Caudate nucleus (tissue), 63 donors: ENCODE measurements at places on chromosomes 5 and 9.

DNA sequence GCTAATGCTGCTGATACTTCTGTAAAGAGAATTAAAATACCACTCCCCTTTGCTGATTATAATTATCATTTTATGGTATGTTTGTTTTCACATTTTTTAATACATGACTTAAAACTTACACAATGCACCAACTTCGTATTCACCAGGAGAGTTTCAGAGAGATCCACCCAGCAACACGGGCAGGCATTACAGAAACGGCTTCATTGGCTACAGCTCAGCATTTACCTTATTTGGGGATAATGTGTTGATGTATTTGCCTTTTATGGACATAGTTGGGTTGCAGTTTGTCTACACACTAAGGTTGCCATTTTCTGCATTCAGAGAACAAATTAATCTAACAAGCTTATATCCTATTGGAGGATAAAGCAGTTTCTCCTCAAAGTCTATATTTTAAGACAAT, 423.6 kb downstream of the PRDM9 start:
- no peak for DNase-seq

GRCh38 chr5:8299716-8300115, 430.8 kb downstream of the MTRR start:
- no peak for DNase-seq

DNA sequence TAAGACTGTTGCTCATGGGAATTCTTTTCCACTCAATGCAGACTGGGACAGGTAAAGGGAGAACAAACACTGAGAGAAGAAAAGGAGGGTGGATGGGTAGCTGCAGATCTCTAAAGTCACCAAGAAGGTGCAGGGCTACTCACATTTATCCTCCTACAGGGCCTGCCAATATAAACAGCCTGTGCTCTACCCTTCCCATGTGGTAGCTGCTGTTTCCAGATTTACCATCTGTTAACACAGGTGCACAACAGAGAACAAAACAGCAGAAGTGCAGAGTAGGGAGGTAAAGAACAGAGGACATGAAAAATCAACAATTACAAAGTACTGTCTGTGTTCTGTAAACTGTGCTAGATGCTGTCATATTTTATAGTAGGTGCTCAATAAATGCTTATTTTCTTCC, 26.0 kb downstream of the JAKMIP2 start:
- DNase-seq: no peak

- DNase-seq: no peak
Observed at GRCh38 chr9:138077126-138077525, 199.5 kb downstream of the CACNA1B start.

DNA sequence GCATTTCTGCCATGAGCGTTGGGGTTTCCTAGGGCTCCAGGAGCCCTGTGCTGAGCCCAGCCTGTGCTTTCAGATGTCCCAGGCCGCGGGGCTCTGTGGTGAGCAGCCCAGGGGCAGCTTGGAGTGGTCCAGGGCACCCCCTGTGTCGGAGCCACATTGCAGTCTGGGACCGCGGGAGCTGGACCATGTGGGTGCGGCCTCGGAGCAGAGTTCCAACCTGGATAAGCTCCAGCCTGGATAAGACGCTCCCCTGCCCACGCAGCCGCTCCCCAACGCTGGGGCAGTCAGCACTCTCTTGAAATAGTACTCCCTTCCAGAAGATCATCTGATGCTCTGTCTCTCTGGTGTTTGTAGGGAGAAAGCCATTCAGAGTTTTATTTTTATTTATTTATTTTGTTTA, 111.1 kb downstream of the WNK2 start:
- no peak for DNase-seq

DNA sequence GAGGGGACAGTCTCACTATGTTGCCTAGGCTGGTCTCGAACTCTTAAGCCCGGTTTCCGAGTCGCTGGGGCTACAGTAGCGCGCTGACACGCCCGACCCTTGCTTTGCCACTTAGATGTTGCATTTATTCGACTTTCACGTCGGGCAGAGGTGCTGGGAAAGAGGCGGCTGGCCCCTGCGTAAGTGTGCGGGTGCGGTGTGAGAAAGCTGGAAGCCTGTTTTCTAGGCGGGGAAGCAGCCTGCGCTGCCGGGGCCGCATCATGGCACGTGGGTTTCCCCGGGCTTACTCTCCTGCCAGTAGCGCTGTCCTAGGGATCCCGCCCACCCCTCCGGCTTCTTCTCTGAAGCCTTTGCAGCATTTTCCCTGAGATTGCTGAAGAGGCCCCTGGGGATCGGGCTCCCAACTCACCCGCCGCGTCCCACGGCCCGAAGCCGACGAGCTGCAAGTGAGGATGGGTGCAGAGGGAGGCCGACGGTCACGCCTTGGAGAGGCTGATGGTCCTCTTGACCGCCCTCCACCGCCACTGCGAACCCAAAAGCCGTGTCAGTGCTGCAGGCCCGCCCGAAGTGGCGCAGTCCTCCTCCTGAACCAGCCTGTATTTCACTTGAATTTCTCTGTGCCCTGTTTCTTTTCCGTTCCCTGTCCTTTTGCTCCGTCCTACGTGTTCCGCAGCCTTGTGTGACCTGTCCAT, 5.8 kb upstream of the TRIM41 start:
- DNase-seq: no peak

- no peak for DNase-seq
Observed at GRCh38 chr9:133583586-133583985, 25.6 kb downstream of the FAM163B start.
